ENCODE measurements at places on chromosomes 12 and 14.
A peak's percentile ranks its signal among the peaks of the same experiment; 100 is the strongest.

GRCh38 chr12:112149596-112149995 is 24.2 kb downstream of the TRAFD1 start:
- DNase-seq, result no peak

GRCh38 chr12:121964813-121965643 is 46.6 kb downstream of the CFAP251 start:
- DNase-seq, result no peak

GRCh38 chr14:35387219-35387618 is 17.3 kb downstream of the NFKBIA start:
- no peak for DNase-seq

DNA sequence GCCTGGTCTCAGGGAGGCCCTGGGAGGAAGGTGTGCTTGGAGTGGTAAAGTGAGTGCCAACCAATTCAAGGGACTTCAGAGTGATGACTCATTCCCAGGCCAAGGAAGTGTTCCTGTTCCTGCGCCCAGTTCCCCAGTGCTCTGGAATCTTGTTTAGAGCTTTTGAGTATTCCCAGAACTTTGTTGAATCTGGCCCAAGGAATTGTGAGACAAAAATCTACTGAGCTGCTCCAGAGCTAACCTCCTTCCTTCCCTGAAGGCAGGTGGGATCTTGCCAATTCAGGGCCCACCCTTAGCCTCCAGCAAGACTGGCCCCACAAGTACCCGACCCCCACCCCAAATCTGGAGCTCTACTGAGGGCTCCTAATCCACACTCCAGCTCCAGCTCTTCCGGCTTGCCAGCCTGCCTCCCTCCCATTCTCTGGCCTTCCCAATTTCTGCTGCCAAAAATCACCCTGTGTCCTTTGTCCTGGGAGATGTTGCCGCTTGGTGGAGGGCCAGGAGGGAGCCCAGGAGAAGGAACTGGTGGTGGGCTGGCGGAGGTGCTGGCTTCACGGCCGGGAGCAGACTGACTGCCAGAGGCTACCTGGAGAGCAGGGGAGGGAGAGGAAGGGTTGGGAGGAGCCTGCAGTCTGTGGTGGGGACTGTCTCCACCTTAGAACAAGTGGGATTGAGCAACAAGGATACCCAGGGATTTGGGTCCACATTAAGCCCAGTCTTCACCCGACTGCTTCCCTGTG is 2.0 kb upstream of the ATN1 start:
- peak; percentile 93 for DNase-seq

- DNase-seq, result no peak
These were observed 10.5 kb upstream of the ZDHHC22 start for GRCh38 chr14:77151918-77152588.

DNA sequence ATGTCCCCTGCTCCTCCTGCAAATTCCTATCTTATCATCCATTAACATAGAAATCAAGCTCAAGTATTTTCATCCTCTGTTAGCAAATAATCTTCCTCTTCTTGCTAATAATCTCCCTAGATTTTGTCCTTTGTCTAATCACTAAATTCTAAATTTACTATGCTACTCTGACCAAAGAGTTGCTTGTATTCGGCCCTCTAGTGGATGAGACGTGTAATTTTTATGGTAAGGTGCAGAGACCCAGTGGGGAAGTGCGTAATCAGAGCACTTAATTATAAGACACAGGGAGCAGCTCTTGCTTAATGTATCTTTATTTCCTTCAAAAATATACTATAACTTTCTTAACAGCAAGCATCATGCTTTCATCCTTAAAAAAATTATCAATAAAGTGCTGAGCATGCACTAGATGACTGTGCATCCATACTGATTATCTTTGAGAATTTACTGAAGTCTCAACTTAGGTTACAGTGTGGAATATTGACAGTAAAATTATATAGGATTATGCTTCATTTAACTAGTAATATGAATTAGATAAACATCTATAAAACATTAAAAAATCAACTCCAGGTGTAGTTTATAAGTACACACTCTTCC is 212.6 kb downstream of the SLC16A7 start:
- DNase-seq, result peak; percentile 67

- DNase-seq, result no peak
These were observed 165.0 kb downstream of the SRGAP1 start for GRCh38 chr12:64009321-64010068.

DNA sequence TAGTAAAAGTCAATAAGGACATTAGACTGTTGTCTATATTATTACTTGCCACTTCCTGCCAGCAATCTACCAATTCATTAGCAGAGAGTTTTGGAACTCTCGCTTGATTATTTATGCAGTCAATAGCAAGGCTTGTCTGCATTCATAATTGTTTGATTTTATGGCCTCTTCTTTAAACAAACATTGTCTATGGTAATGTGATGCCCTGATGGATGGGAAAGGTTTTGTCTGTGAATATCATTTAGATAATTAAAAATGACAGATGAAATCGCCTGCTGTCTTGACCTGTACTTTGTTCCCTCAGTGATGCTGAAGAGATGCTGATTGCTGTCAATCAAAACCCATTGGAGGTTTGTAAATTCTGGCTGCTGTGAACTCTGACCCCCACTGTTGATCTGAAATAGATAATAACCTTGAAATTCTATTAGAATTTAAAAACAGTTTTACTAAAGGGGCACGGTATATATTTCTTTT is 455.3 kb downstream of the NPAS3 start:
- DNase-seq, result no peak

GRCh38 chr14:95877633-95878032 is 1.0 kb downstream of the TUNAR start:
- no peak for DNase-seq

GRCh38 chr12:103810111-103810510 is 30.9 kb downstream of the NT5DC3 start:
- DNase-seq, result no peak

- peak; percentile 47 for DNase-seq
These were observed 6.7 kb downstream of the LRTM2 start for GRCh38 chr12:1826867-1827705.

DNA sequence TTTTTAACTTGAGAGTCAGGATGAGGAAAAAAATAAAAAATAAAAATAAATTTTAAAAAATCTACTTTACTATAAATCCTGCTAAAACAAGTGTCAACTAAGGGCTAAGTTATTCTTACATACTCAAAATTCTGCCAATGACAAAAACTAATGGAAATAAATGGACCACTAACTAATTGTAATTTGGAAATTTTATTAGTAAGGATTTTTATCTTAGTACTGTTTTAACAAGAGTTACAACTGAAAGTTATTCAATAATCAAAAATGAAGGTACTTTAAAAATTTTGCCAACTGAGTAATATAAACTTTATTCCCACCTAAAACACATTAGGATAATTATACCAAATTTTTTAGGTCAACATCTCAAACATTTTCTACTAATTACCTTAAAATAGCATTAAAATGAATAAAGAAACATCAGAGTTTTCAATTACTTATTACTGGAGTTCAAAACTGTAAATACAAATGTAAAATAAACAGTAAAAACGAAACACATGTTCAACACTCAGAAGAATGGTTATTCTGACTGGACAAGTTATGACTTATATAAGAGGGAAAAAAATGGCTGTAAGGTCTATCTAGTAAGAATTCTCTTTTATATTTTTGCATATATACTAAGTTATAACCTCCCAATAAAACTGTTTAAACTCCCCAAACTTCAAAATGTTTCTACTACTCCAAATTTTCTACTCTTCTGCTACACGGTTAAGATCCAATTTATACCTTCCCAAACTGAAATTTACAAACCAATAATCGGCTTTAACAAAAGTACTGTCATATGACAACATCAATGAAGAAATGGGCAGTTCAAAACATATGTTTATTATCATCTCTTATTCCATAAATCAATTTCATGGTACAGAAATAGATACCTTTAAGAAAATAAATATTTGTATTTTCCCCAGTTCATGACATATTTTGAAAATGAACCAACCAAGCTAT is 2.7 kb downstream of the HECTD1 start:
- DNase-seq, result no peak

- DNase-seq, result no peak
These were observed 111.0 kb upstream of the NCOR2 start for GRCh38 chr12:124678421-124678893.

DNA sequence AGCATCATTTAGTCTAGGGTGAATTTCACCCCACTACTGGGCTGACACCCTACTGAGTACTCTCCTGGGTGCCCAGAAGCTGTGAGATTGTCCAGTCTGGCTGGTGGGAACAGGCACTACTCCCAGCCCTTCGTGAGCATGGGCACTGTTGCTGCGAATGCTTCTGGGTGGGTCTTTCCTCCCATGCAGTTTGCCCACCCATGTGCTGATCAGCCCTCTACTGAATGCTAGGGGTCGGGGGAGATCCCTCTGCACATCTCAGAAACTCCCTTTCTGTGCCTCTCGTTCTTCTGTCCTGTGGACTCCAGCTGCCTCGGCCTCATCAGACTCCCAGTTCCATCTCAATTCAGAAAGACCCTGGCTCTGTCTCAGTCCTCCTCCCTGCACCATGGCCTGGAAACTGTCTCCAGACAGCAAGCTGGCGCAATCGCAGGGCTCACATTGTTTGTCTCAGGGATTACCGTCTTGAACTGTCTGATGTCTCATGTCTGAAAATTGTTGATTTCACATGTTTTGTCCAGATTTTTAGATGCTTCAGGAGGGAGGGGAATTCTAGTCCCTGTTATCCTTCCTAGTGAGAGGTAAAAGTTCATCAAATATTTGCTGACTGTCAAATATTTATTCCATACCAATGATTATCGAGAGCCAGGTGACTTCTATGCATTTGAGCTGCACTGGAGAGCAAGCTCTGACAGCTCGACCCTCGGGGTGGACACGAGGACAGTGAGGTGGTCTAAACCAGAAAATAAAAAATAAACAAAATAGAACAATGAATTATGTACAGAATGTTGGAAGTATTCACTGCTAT is 316.6 kb upstream of the RTL1 start:
- DNase-seq, result no peak

GRCh38 chr12:47808574-47809365 is 10.9 kb downstream of the HDAC7 start:
- no peak for DNase-seq

GRCh38 chr14:35121026-35121886 is 534 bp downstream of the PPP2R3C start:
- no peak for DNase-seq
